ENCODE measurements at places on chromosomes 13 and 19. TPM values are rescaled to one million over a fixed set of nuclear protein-coding genes. Genes with fewer than 3 reads are reported as not detected.

- peaks cover 37% of the 10 kb centered on the region for H3K27me3 ChIP-seq
- H3K4me1 ChIP-seq, result peaks cover 9% of the 10 kb centered on the region
- H3K36me3 ChIP-seq, result no peaks in the 10 kb centered on the region
- no peak overlapping the region for H3K4me3 ChIP-seq
- no peak for DNase-seq
- H3K27ac ChIP-seq, result no peak overlapping the region
Observed at GRCh38 chr19:19262190-19263057, 10.7 kb downstream of the TM6SF2 start.

DNA sequence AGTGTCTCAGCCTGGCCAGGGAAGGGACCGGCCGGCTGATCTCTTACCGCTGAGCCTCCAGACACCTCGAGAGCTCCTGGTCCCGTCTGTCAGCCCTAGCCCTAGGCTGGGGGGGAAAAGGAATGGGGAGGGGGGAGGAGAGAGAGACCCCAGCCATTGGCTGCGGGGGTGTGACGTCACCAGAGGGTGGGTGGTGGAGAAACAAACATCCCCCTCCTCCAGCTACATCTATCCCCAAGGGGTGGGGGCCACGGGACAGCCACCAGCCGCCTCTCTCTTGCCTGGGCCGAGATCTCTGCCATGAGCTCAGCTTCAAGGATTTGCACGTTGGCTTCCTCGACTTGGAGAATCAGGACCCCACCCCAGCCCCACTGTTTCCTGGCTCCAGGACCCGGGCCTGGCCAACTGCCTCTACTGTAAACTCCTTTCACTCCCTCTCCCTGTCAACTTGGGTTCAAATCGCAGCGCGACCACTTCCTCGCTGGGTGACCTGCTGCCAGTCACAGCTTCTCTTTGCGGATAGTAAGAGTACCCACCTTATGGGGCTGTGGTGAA, at the start of gene PRX:
TSS of gene PRX (minus strand) at position 88 of the 555 bp plus-strand sequence. CDS start 5,446 bp downstream, outside the sequence.
- H3K36me3 ChIP-seq, result no peaks in the 10 kb centered on the region
- no peak within 1 kb of the TSS for H3K27ac ChIP-seq
- peaks cover 33% of the 10 kb centered on the region for H3K4me1 ChIP-seq
- H3K27me3 ChIP-seq, result no peaks in the 10 kb centered on the region
- DNase-seq, result no peak

- H3K36me3 ChIP-seq, result no peaks in the 10 kb centered on the region
- H3K4me1 ChIP-seq, result no peaks in the 10 kb centered on the region
- DNase-seq, result no peak
- H3K27me3 ChIP-seq, result no peaks in the 10 kb centered on the region
Observed at GRCh38 chr13:70408865-70409264, 300.6 kb upstream of the KLHL1 start.

DNA sequence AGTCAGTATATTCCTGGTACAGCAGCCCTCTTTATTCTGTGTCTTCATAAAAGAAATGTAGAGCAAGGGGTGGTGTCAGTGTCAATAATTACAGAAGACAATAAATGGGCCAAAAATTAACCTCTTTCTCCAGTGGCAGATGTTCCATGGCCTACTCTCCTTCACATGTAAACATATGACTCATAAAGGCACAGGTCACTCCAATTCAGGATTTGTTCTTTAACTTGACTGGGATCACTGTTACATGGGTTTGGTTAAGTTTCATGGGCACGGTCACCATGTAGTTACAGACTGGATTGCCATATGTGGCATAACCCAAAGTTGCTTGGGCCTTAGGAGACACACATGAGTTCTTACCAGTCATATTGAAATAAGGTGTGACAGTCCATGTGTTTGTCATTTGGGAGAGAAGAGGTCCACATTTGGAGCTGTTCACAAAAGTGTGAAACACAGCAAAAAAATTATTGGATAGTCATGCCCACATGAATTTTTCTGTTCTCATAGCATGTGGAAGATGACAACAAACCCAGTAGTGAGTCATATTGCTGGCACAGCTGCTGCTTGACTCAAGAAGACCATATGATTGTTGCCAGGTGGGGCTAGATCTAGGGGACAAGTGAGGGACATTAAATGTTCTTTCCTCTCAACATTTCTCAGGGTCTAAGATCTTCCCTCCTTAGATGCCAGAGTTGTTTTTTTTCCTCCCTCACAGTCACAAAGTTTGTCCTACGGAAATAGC, 68.1 kb upstream of the HTR2A start:
- H3K27ac ChIP-seq, result no peak overlapping the region
- no peak overlapping the region for H3K4me3 ChIP-seq
- DNase-seq, result no peak
- H3K36me3 ChIP-seq, result no peaks in the 10 kb centered on the region
- no peaks in the 10 kb centered on the region for H3K27me3 ChIP-seq

DNA sequence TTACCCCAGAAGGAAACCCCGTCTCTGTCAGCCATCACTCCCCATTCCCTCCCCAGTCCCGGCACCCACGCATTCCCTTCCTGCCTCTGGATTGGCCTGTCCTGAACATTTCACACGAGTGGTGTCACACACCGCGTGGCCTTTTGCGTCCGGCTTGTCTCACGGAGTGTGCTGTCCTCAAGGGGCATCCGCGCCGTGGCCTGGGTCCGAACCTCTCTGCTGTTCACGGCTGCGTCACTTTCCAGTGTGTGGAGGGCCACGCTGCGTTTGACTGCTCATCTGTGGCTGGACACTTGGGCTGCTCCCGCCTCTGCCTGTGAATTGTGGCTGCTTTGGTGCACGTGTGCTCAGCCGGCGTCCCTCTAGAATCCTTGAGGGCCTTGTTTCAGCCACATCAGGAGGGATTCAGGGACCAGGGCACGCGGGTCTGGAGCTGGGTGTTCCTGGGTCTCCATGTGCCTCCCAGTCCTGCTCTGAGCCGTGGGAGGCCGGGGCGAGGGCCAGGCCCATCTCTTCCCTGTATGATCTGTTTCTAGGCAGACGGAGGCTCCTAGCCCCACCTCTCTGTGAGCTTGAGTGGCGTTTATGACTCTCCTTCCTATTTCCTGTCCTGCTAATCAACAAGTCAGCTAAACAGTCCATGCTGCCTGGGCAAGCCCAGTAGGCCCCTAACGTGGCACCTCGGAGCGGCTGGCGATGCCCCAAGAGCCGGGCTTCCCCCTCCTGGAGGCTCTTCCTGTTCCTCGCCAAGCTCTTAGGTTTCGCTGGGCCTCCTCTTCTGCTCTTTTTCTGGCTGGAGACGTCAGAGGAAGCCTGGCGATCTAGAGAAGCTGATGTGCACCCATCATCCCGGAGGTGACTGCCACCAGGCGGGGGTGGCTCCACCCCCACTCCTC, 8.1 kb downstream of the STK11 start:
- no peaks in the 10 kb centered on the region for H3K27me3 ChIP-seq
- peak; percentile 78 for DNase-seq
- no peak overlapping the region for H3K4me3 ChIP-seq
- H3K36me3 ChIP-seq, result no peaks in the 10 kb centered on the region

DNA sequence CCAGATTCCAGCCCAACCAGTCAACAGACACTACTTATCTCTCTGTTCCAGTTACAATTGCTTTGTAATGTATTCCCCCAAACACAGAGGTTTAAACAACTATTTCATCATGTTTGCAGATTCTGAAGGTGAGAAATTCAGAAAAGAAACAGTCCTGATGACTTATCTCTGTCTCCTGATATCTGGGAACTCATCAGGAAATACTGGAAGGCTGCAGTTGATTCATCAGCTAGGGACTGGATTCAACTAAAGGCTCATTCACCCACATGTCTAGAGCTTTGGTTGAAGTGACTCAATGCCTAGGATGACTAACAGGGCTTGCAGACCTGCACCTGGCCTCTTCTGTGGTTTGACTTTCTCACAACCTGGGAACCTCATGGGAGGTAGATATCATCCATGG, 56.6 kb upstream of the GPC6 start:
- H3K27ac ChIP-seq, result no peak overlapping the region
- H3K36me3 ChIP-seq, result no peaks in the 10 kb centered on the region
- no peaks in the 10 kb centered on the region for H3K27me3 ChIP-seq
- no peak for DNase-seq

GRCh38 chr13:101977475-101977874, 424.4 kb downstream of the FGF14 start:
- H3K4me3 ChIP-seq, result no peak overlapping the region
- no peak overlapping the region for H3K27ac ChIP-seq
- H3K27me3 ChIP-seq, result no peaks in the 10 kb centered on the region

ZNF580 gene
- 126 TPM for total RNA-seq

KLK15 gene
- not detected for total RNA-seq

JAK3 gene
- 143 TPM for total RNA-seq

ANGPTL8 gene
- not detected for total RNA-seq

THSD8 gene
- 2.1 TPM for total RNA-seq

ETV2 gene
- total RNA-seq, result 0.42 TPM

All from B cell (primary cell).